ENCODE measurements at places on chromosomes 3 and 15. TPM values are rescaled to one million over a fixed set of nuclear protein-coding genes. Genes with fewer than 3 reads are reported as not detected.

Gene SPESP1
- 5.0 TPM for total RNA-seq

Gene CHRNA3
- not detected for total RNA-seq

Gene ANKUB1
- total RNA-seq = 0.16 TPM

Gene SPG21
- total RNA-seq = 92.3 TPM

Gene CHRD
- total RNA-seq = 0.36 TPM

Gene NOP10
- total RNA-seq = 124 TPM

Gene CTXN2
- not detected for total RNA-seq

Gene CHST13
- total RNA-seq = 0.65 TPM

Gene PPARG
- total RNA-seq = 20.8 TPM

Gene SKOR1
- total RNA-seq = 0.49 TPM

Gene TP63
- total RNA-seq = 0.49 TPM

Gene ZNF639
- 59.4 TPM for total RNA-seq

Gene ZDHHC3
- 84.9 TPM for total RNA-seq

Gene SLC9A9
- 23.7 TPM for total RNA-seq

Gene PLAAT1
- not detected for total RNA-seq

Gene FBXL2
- total RNA-seq = 21.3 TPM

Gene KLHL18
- 42.7 TPM for total RNA-seq

Gene CELF6
- total RNA-seq = 0.16 TPM

Gene ATP10A
- total RNA-seq = 13.1 TPM

Gene RBSN
- total RNA-seq = 39.9 TPM

All from hair follicle dermal papilla cell (primary cell).